Fibroblast of mammary gland (primary cell): ENCODE measurements at places on chromosomes 12 and 14.
A peak's percentile ranks its signal among the peaks of the same experiment; 100 is the strongest.

DNA sequence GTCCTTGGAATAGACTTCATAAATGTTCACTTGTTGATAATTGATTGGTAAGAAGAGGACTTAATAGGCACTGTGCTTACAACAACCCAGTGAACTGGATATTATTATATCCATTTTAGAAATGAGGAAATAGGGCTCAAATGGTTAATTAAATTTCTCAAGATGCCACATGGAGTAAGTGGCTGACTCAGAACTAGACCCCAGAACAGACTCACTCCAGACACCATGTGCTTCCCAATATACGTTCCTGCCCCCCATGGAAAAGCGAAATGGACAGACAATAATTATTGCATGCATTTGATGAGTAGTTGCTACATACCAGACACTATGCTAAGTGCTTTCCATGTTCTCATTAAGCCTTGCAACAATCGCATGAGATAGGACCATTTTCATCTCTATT, 895 bp upstream of the ANKS1B start:
- DNase-seq: no peak

DNA sequence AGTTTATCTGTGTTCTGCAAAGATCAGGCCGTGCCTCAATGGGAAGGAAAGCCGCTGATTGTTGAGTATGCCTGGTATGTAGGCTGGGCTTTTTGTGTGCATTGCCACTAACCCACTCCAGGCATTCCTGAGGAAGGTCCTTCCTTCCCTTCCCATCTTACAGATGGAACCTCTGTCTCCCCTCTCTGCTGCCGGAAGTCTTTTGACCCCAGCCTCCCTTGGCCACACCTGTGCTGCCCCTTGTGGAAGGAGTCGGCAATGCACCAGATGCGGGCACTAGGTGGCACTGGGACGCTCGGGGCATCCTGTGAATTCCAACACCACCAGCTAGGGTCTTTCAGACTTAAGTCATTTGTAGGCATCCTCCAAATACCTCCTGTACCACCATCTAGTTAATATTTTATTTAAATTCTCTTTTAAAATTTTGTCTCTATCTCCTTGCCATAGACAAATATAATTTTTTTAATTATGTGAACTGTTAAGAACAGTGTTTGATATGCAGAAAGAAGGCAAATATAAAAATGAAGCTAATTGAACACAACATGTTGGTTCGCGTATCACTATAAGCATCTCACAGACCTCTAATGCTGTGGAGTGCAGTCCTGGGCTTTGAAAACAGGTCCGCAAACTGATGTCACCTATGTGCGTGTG, 99.6 kb downstream of the RIN3 start:
- no peak for DNase-seq

GRCh38 chr14:96080571-96080970, 41.4 kb downstream of the C14orf132 start:
- DNase-seq: no peak

DNA sequence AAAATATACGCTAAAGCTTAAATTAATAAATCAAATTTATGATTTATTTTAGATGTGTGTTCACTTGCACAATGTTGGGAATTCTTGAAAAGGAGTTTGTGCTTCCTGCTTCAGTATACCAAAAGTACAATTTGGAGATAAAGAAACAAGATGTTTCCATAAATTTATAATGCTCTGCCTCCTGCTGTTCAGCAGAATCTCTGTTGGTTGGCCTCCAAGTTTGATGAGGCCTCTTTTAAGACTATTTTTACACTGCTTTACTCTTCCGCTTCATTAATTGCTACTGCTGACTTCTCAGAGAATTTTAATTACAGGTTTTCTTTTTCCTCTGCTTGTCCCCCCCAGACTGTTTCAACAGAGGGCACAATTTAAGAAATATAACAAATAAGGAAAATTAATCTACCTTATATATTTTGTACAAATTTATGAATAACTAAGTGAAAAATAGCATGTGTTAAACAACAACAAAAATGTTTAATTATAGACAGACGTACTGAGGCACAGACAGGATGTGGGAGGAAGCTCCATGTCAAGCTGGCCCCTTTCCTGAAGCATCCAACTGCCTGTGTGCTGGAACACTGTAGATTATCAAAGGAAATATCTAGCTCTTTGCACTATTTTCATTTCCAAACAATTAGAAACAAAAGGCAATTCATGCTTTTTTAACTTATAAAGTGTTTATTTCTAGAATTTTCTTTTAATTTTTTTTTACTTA, 83.9 kb downstream of the PIK3C2G start:
- DNase-seq: peak; percentile 10

DNA sequence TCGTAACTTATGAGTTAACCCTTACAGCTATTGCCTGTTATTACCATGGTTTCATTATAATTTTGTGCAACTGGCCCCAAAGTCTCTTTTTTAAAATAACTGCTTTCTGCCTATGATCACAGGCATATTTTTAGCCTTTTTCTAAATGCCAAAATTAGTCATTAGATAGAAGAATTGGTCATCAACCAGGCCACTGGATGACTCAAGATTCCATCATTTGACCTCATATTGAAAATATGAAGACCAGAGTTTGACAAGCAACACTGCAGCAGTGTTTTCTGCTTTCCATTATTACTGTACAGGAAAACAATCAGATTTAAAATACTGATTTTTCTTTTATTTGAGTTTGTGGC, 54.7 kb upstream of the OTOGL start:
- DNase-seq: peak; percentile 94

DNA sequence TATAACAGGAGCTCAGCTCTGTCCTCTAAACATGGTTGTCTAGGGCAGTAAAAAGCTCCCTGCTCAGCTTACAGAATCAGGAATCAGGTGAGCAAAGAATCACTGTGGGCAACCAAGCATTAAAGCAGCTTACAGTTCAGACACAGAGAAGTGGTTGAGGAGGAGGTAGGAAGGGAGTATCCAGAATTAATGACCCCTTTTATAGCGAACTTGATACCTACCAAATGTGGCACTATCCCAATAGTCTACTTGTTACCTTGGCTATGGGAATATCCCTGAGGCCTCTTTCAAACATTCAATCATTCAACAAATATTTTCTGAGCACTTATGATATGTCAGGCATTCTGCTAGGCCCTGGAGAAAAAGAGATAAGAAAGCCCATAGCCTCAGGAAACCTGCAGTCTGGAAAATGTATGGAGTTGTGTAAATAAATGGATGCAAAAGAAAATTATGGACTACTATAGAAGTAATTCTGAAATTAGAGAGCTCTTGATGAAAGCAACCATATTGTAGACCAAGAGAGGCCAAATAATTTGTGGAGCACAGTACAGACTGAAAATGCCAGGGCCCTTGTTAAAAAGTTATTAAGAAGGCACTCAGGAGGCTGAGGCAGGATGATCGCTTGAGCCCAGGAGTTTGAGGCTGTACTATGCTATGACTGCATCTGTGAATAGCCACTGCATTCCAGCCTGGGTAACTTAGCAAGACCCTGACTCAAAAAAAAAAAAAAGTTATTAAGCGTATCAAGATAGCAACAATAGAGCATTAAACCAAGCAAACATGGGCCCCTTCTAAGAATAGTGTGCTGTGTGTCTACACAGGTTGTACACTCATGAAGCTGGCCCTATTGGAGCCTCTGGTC, 134.0 kb upstream of the CPSF6 start:
- DNase-seq: no peak

GRCh38 chr12:10851243-10851858, 2.1 kb upstream of the PRR4 start:
- no peak for DNase-seq

GRCh38 chr14:98955741-98956070, 316.3 kb downstream of the BCL11B start:
- DNase-seq: no peak

- no peak for DNase-seq
These were observed 26.9 kb downstream of the TBX3 start for GRCh38 chr12:114656906-114657596.

DNA sequence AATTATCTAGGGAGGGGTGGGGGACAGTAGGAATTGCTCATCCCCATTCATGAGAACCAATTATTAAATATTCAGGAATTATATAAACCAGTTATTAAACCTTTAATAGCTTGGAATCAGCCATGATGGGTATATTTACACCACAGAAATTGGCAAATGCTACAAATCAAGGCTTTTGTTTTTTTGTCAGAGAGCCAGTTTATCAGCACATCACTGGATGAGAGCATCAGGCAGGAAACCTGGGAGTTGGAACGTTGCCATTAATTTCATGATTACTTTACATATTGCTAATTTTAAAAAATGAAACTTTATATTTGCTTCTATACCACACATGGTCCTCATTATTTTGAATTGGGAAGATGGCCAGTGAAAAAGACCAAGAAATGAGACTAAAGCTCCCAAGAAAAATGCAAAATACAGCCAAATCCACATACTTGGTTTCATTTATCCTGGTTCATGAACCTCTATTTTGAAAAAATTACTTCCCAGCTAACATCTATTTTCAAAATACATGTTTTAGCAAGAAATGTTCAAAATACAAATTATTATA, 48.4 kb downstream of the ATL1 start:
- peak; percentile 40 for DNase-seq

GRCh38 chr12:88725592-88726143, 145.4 kb upstream of the KITLG start:
- DNase-seq: no peak

GRCh38 chr12:19647806-19648556, 208.7 kb downstream of the AEBP2 start:
- DNase-seq: peak; percentile 32

- peak; percentile 31 for DNase-seq
These were observed 388.8 kb upstream of the PDE3A start for GRCh38 chr12:19979584-19979983.

DNA sequence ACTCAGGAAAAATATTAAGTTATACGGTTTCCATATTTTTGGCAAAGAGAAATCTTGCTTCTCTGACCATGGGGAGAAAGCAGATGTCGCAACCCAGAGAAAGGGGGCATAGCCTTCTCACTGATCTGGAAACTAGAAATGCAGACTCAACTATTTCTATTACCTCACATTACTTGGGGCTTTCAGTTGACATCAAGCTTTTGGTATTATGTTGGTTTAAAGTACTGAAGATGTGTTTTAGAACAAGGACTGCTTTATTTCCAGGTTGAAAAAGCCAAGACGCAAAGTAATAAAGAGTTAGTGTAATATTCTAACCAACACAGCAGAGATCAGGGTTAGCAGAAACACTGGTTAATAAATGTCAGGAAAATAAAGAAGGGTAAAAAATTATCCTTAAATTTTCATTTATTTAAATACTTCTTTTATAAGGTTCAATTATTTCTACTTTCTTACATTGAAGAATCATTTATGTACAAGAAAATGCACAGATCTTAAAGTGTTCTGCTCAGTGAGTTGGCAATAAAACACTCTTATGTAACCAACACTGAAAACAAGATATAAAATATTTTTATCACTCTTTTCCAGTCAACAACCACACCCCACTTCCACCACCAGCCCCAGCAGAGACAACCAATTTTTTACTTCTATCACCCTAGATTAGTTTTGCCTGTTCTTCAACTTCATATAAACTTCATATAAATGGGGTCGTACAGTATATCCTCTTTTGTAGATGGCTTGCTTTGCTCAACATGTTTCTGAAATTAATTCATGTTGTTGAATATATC, 26.0 kb downstream of the DCP1B start:
- peak; percentile 26 for DNase-seq

GRCh38 chr14:69500736-69501135, 16.2 kb downstream of the PLEKHD1 start:
- no peak for DNase-seq

GRCh38 chr12:6266541-6266966, 43.9 kb upstream of the PLEKHG6 start:
- no peak for DNase-seq

- DNase-seq: no peak
These were observed 17.6 kb upstream of the CRIP2 start for GRCh38 chr14:105456736-105457617.

DNA sequence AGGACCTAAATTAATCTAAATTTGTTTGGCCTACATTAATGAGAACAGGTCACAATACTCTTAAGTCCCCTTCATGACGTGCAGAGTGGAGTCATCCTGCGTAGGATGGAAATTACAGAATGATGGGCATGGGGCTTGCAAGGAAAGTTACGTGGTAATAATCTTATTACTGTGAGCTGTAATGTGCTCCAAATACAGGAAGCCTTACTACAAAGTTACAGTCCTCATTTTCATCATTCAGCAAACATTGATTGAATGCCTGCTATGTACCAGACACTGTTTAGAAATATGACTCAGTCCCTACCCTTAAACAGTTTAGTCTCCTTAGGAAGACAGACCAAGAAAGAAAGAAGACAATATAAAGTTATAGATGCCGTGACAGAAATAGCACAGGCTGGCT, 9.4 kb downstream of the HIGD1C start:
- peak; percentile 9 for DNase-seq

DNA sequence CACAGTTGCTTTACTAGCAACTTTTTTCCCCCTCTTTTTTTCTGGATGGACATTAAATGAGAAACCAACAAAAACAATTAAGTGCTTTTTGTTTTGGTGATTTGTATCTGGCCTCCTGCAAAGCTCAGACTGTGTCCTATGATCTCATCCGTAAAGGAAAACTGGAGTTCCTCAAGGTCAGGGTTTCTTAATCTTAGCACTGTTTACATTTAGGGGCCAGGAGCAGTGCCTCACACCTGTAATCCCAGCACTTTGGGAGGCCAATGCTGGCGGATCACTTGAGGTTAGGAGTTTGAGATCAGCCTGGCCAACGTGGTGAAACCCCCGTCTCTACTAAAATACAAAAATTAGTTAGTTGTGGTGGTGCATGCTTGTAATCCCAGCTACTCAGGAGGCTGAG, 28.0 kb downstream of the ENTPD5 start:
- no peak for DNase-seq

DNA sequence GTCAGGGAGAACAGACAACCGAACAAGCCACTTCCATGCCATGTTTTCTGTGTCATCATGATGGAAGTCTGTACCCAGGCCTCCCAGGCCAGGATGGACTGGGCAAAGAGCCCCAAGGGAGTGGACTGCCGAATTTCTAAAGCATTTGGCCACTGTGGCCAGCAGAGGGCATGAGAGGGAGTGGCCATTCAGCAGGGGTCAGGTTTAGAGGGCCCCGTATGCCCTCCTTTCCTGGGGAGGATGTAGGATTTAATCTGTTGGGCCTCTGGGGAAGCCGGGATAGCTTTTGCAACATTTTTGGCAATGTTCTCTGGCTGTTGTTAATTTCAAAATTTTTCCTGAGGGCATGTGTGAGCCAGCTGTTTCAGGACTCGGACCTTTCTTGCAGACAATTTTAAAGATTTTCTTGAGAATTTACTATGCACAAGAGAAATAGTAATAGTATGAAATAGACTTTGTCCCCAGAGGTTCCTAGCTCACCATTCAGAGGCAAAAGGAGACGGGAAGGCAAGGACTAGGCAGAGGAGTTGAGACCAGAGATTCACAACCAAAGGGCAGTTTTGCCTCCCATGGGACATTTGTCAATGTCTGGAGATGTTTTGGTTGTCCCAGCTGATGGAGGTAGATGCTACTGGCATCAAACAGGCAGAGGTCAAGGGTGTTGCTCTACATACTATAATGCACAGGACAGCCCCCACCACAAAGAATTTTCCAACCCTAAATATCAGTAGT, 18.0 kb downstream of the ACACB start:
- DNase-seq: peak; percentile 70
